Stromal cell of bone marrow (primary cell): ENCODE measurements at places on chromosomes 1 and 21.
A peak's percentile ranks its signal among the peaks of the same experiment; 100 is the strongest.

DNA sequence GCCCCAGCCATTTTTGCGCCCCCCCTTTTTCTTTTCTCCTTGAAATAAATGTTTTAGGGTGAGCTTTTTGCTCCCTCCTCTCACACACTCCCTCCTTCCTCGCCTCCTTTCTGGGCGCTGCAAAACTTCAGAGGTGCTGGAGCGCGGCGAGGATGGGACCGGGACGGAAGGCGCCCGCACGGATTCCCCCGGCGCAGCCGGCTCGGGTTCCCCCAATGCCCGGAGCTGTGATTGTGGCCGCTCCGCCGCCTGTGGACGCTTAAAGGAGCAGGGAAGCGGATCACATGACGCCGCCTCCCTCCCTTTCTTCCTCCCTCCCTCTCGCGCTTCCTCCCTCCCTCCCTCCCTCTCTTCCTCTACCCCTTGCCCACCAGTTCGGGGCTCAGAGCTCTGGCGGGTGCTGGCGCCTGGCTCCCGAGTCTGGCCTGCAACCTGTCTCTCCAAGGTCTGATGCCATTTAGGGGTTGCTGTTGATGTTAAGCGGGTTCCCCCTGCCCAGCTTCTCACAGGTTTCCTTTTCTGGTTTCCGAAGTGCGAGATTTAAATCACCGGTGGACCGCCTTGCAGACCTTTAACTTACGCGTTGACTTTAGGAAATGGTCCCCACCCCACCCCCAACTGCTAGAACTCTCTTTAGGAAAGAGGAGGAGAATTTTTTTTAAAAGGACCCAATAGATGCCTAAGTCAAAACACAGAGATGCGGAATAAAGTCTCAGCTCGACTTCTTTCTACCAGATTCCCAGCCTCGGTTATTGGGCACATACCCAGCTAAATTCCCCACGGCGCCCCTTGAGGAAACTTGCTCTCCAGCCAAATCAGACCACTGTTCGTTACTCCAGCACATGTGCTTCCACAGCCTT, at the start of gene WLS:
Gene WLS, minus strand, starts transcription at position 235 of the 860 bp plus-strand sequence. Its CDS starts 224 bp downstream, at position 11.
- peak; percentile 65 for DNase-seq

- DNase-seq = no peak
These were observed 73.5 kb downstream of the SGIP1 start for GRCh38 chr1:66607458-66607857.

- DNase-seq = no peak
These were observed 25.6 kb upstream of the CTH start for GRCh38 chr1:70385477-70385876.

- DNase-seq = no peak
These were observed 96.5 kb upstream of the CAMK1G start for GRCh38 chr1:209486861-209487593.

GRCh38 chr1:185345913-185346720, 29.1 kb upstream of the IVNS1ABP start:
- no peak for DNase-seq

- no peak for DNase-seq
These were observed 143.0 kb downstream of the DNM3 start for GRCh38 chr1:171984262-171984661.

- DNase-seq = peak; percentile 73
These were observed 939 bp upstream of the MFAP2 start for GRCh38 chr1:16981269-16981849.

DNA sequence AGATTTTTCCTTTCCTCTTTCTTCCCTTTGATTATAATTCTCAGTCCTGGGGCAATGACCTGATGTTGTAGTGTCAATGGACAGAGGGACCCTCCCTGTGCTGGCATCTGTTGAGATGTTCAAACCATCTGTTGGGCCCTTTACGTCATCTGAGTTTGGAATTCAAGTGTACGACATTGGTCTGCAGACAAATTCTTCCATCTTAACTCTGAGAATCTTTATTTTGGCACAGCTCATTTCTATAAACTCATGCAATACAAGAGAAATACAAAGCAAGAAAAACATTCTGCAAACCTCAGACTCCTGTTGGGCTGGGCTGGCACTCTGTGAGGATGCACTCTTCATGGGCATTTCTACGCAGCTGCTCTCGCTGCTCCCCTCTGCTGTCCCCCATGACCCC, 54.2 kb downstream of the IFI44 start:
- DNase-seq = no peak

DNA sequence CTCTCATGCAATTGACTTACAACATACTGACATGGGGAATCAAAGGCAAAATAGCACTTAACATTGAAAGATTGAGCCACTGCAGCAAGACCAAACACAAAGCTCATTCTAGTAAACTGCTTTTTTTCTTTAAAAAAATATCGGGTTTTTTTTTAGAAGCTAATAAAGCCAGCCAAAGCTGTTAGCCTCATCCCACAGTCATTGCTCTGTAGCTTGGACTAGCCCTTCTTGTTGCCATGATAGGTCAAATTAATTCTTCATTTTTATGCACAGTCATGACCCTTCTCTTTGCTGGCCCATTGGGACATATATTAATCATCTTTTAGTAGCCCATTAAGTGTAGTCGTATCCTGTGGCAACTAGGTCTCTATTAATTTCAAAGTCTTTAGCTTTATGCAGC, 231.3 kb downstream of the ADGRL2 start:
- DNase-seq = no peak

GRCh38 chr1:167716000-167716271, 5.8 kb upstream of the MPZL1 start:
- no peak for DNase-seq

DNA sequence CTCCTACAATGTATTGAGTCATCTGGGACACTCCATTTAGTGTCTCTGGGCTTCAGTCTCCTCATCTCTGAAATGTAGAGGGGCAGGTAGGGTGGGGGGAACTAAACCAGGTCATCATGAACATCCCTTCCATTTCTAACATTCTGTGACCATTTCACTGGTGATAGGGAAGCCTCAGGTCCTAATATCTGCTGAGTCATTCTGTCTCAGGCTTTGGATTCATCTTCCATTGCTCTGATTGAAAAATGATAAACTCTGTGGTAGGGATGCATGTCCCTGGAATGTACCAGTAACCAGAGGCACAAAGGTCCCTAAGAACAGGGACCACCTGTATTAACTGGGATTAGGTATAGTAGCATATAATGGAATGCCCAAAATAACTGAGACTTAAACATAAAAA, 36.2 kb upstream of the LRRC52 start:
- DNase-seq = no peak

GRCh38 chr1:9126511-9126910, 2.4 kb downstream of the GPR157 start:
- DNase-seq = no peak

DNA sequence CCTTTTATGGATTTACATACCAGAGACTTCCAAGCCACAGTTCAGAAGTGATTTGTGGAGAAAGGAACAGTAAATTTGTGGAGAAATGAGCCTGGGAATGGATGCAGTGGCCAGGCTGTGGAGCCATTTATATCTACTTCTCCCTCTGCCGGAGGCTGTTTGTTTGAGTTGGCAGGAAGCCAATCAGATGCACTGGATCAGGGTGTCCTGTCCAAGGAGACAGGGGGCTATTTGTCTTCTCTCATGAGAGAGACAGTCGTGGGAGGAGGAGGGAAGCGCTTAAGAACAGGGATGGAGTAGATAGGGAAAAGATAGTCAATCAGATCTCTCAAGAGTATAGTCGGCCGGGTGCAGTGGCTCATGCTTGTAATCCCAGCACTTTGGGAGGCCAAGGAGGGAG, 2.8 kb upstream of the HAPLN2 start:
- no peak for DNase-seq

- DNase-seq = no peak
These were observed 10.0 kb downstream of the RNF220 start for GRCh38 chr1:44415013-44415412.

DNA sequence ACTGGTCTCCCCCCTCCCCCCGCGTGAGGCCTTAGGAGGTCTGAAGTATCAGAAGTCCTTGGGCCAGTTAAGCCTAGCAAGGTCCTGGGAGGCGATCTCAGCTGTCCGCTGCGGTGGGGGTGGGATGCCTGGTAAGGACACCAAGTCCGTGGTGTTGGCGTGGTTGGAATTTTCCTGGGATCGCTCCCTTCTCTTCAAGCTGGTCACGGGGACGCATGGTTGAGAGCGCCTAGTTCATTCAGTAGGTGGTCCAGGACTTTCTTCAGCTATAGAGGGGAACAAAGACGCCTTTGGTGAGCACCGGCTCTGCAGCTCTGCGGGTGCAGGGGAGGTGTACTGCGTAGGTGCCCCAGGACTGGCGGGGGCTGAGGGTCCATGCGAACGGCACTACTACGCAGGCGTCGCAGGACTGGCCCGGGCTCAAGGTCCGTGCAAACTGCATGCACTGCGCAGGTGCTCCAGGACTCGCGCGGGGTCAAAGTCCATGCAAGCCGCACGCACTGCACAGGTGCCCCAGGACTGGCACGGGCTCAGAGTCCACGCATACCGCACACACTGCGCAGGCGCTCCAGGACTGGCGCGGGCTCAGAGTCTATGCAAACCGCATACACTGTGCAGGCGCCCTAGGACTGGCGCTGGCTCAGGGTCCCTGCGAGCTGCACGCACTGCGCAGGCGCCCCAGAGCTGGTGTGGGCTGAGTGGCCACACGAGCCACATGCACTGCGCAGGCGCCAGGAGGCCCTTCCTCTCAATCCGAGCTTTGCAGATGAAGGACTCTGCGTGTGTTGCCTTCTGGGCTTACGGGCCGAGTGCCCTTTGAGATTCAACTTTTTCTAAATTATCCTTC, 36.6 kb upstream of the HMGN1 start:
- DNase-seq = peak; percentile 56

GRCh38 chr1:7847599-7847998, 5.3 kb downstream of the UTS2 start:
- peak; percentile 77 for DNase-seq

GRCh38 chr21:45162809-45163208, 88.4 kb downstream of the ADARB1 start:
- DNase-seq = no peak

- DNase-seq = no peak
These were observed 89.0 kb downstream of the URB2 start for GRCh38 chr1:229714964-229715603.

DNA sequence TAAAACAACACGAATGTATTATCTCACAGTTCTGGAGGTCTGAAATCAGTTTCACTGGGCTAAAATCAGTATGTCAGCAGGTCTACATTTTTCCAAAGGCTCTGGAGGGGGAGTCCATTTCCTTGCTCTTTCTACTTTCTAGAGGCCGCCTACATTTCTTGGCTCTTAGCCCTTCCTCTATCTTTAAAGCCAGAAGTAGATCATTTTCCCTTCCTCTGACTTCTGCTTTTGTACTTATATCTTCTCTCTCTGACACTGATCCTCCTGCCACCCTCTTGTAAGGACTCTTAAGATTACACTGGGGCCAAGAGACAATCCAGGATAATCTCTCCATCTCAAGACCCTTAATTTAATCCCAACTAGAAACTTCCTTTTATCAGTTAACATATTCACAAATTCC, 41.4 kb downstream of the MSH4 start:
- DNase-seq = no peak

- DNase-seq = no peak
These were observed 243.7 kb downstream of the PBX1 start for GRCh38 chr1:164802529-164803282.

DNA sequence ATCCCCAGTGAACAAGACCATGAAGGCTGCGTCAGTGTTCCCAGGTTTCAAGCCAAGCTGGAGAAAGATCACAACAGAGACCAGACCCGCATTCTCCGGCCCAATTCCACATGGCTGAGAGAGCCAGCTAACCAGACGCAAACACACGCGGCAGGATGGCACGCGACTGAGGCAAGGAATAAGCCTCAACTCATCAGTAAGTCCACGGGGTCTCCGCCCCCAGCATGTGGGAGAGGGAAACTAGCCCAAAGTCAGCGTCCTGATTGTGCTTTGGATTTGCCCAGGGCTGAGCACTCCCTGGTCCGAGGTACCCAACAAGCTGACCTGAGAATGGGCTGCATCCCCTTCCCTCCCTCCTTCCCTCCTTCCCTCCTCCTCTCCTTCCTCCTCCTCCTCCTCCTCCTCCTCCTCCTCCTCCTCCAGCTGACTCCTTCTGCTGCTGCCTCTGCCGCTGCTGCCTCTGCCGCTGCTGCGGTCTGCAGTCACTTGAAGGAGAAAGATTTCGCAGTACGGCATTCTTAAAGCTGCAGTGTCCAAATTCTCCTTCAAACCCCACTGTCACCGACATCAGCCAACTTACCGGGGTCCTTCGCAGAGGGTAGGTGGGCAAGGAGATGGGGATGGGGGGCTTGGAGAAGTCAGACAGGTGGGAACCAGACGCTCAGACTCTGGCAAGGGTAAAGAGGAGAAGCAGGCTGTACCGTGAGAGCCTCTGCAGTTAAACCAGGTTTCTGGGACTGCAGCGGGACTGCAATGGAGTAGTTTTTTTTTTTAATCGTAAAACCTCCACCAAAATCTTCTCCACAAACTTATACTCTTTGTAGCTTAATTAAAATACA, 33.0 kb upstream of the H6PD start:
- DNase-seq = peak; percentile 70

DNA sequence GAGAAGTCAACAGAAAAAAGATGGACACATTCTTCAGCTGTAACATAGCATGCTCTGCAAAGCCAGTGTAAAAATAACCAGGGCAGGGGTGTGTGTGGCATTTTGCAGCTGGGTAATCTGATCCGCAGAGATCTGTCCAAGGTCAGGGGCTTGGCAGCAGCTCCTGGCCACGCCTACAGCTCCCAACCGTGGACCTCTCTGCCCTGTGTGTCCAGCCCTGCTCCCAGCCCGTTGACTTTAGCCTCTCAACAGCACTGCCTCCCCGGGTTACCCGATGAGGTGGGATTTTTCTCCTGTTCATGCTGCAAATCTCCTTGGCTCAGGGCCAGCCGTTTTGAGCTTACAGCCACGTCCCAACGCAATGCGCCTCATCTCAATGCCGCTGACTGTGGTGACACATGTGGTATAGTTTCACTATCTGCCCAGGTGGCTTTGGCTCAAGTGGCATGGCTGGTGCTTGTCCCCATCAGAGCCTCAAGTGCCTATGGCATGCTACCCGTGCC, 68.1 kb downstream of the VWA5B1 start:
- DNase-seq = no peak

GRCh38 chr1:185916861-185917260, 182.7 kb downstream of the HMCN1 start:
- DNase-seq = no peak

DNA sequence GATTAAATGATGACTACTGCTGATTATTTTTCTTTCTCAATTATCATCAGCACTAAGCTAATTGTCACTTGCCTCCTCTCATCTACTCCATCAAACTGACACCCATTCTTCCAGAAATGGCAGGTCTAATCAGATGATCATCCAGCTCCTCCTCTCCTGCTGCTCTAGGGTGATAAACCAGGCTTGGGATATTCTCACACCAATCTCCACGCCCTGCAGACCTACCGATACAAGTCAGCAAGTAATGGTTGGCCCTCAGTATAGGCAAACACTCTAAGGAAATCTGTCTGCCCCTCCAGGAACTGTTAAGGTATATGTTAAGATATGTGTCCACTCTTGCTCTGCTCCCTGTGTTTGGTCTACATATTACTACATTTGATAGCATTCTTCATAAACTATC, 36.3 kb upstream of the C1orf21 start:
- no peak for DNase-seq

GRCh38 chr21:16115461-16115860, 385.7 kb downstream of the USP25 start:
- DNase-seq = no peak
